Endothelial cell (in vitro differentiated cells): ENCODE measurements at places on chromosomes 4 and X. TPM values are rescaled to one million over a fixed set of nuclear protein-coding genes. Genes with fewer than 3 reads are reported as not detected.

The GRIA3 gene
- total RNA-seq: 0.51 TPM

GRCh38 chrX:102930990-102931756 lies 5.9 kb upstream of the RAB40AL start:
- DNase-seq: no peak

GRCh38 chr4:66014146-66014765 lies 344.0 kb upstream of the EPHA5 start:
- DNase-seq: no peak

- no peak for DNase-seq
These were observed 491.1 kb upstream of the ADGRL3 start for GRCh38 chr4:60709061-60709460.

DNA sequence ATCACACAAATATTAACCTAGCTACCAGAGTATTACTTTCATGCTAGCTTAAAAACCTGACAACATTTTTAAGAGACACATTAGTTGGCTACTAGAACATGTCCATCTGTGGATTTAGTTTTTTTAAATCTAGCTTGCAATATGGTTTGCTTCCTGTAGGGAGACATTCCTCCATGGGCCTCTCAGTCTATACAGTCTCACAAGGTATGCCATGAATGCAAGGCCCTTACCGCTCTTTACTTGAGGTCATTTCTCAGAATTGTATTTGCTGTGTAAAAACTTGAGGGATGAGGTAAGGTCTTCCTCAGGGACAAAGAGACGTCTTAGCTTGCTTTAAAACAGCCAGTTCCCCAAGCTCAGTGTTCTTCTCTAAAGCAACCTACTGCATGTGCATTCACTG lies 26.9 kb downstream of the UBA6 start:
- DNase-seq: no peak

- no peak for DNase-seq
These were observed 77.9 kb upstream of the NAP1L5 start for GRCh38 chr4:88775529-88775928.

DNA sequence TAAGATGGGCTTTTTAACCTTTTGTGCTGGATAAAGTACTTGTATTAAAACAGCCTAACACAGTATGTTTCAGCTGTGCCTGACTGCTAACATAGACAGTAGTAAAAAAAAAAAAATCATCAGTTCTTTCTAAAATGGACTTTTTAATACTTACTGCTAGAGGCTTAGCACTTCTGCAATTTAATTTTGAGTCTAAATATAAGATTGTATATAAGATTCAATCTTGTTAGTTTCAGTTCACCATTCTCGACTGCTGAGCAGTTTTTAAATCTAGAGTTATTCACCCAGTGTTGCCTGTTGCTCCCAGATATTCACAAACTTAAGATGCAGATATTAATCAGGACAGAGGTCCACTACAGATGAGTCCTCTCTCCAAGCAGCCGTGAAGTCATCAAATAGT lies 6.8 kb downstream of the PLA2G12A start:
- DNase-seq: no peak

GRCh38 chrX:46456125-46456922 lies 88.9 kb downstream of the ZNF674 start:
- peak; percentile 19 for DNase-seq

The CPE gene
- total RNA-seq: 2.3 TPM

GRCh38 chr4:31793907-31794306 lies 1073.7 kb downstream of the PCDH7 start:
- DNase-seq: no peak

The TKTL2 gene
- total RNA-seq: not detected

The PROM1 gene
- total RNA-seq: 12.2 TPM

DNA sequence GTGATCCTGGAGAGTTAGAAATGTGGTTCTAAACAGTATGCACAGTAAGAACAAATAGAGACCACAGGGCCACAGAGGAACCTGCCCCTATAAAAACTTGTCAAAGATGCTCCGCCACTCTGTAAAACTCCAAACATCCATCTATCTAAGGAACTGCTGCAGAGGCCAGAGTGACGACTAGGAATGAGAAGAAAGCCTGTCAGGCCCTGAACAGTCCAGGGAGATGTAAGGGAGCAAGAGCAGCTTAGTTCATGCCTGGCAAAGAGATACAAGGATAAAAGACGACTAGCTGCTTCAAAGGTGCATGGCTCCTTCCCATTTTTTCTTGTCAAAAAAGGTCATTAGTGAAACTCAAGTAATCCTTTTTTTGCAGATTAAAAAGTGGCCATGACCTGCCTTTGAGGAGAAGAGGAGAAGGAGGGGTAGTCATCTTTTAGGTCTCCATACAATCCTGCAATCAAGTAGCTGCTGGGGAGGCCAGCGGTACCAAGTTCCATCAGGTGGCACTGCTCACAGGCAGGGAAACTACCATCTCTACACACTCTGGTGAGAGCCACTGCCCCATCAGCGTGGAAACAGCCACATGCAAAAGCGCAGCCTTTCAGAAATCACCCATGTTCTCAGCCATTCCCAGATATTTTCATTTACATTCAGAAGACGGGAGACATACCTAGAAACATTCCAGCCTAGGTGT lies 162.1 kb downstream of the TSPAN5 start:
- DNase-seq: no peak

DNA sequence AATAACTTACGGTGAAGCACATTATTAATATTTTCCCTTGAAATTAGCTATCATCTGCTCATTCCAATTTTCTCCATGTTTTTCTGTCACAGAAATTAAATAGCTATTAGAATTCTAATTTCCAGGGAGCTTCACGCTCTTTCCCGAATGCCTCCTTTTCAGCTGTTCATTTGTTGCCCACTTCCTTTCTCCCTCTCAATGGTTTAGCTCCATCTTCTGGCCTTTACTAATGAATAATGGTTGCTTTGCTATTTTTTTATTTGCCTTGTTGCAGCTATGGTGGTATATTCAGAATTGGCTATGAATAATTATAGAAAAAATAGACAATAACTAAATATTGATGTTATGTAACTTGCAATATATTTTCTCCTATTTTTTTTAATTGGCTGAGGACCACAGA lies 70.5 kb downstream of the GRIA2 start:
- DNase-seq: no peak

DNA sequence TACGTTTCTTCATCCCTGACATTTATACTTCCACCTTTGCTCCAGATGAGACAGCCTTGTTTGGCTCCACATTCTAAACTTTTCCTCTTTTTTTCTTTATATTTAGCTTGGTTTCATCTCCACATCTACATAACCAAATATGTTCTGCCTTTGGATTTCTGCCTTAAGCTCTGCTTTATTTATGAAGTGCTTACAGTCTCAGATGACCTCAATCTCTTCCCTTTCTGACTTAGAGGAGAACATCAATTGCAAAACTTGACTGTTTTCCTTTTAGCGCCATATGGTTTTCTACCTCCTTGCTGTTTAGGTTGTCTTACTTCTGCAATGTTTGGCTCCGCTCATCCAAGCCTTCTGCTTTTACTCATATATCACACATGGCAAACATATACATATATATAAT lies 7.5 kb downstream of the ASB5 start:
- DNase-seq: no peak

The CT45A10 gene
- not detected for total RNA-seq

GRCh38 chr4:4480205-4480604 lies 61.6 kb downstream of the STX18 start:
- no peak for DNase-seq

GRCh38 chrX:145825896-145826295 lies 8.3 kb downstream of the SLITRK2 start:
- no peak for DNase-seq

GRCh38 chr4:145921231-145921630 lies 17.4 kb downstream of the ZNF827 start:
- no peak for DNase-seq

GRCh38 chr4:95158045-95158444 lies 390.7 kb downstream of the UNC5C start:
- DNase-seq: no peak

The GUCY1B1 gene
- total RNA-seq: 1.1 TPM

GRCh38 chrX:51824061-51824460 lies 69.4 kb upstream of the MAGED1 start:
- DNase-seq: no peak
